ENCODE measurements at places on chromosomes 11 and 22.

GRCh38 chr22:30860176-30861105, 108.1 kb downstream of the MORC2 start:
- no peak for DNase-seq

GRCh38 chr11:88590361-88590760, 252.8 kb upstream of the CTSC start:
- no peak for DNase-seq

DNA sequence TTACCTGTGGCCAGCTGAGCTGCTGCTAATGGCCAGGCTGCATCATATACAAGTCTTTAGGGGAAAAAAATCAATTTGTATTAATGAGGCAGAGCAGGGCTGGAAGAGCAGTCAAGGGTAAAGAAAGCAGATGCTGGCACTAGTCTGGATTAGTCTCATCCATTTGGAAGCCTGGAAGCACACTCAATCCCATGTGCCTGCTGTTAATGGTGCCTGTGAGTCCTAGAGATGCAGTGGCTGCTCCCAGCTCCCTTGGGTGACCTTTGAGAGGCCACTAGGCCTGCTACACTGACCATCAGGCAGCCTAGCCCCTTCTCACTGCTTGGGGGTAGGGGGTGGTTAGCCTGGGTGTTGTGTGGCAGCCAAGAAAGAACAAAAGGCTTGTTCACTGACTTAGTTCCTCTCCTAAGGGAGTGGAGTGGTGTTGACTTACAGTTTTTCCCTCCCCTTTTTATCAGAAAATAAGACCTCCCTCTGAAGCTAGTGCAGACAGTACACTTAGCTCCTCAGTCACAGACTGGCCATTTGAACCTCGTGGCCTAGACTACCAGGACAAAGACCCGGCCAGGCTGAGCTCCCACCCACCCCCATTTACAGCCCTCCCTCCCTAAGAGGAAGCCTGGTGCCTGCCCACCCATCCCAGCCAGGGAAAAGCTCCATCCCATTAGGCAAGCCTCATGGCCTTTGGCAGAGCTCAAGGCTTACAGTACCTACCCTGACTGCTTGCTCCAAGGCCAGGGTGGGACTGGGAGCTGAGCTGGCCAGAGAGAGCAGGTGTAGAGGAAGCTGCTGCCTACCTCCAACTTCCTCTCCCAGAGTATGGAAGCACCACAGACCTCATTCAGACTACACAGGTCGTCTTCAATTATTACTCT, 7.8 kb downstream of the PIK3IP1 start:
- DNase-seq, result no peak

GRCh38 chr11:46278387-46279125, 1.1 kb downstream of the CREB3L1 start:
- no peak for DNase-seq

- no peak for DNase-seq
Measured at GRCh38 chr11:3089236-3090061, 32.2 kb upstream of the CARS1 start.

DNA sequence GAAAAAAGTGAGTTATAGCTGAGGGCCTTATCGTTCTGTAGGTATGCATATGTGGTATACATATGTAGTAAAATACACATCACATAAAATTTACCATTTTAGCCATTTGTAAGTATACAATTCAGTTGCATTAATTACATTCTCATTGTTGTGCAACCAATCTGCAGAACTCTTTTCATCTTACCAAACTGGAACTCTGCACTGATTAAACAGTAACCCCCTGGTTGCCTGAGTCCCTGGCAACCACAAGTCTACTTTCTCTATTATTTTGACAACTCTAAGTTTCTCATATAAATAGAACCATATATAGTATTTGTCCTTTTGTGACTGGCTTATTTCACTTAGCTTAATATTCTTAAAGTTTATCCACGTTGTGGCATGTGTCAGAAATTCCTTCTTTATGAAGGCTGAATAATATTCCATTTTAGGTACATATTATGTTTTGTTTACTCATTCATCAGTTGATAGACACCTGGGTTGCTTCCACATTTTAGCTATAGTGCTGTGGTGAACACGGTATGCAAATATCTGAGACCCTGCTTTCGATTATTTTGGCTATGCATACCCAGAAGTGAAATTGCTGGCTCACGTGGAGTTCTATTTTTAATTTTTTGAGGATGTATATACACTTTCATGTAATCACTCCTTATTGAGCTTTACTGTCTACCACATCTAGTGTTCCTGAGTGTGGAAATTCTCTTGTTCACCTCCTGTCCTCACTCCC, 1.6 kb upstream of the DDX10 start:
- DNase-seq, result no peak

DNA sequence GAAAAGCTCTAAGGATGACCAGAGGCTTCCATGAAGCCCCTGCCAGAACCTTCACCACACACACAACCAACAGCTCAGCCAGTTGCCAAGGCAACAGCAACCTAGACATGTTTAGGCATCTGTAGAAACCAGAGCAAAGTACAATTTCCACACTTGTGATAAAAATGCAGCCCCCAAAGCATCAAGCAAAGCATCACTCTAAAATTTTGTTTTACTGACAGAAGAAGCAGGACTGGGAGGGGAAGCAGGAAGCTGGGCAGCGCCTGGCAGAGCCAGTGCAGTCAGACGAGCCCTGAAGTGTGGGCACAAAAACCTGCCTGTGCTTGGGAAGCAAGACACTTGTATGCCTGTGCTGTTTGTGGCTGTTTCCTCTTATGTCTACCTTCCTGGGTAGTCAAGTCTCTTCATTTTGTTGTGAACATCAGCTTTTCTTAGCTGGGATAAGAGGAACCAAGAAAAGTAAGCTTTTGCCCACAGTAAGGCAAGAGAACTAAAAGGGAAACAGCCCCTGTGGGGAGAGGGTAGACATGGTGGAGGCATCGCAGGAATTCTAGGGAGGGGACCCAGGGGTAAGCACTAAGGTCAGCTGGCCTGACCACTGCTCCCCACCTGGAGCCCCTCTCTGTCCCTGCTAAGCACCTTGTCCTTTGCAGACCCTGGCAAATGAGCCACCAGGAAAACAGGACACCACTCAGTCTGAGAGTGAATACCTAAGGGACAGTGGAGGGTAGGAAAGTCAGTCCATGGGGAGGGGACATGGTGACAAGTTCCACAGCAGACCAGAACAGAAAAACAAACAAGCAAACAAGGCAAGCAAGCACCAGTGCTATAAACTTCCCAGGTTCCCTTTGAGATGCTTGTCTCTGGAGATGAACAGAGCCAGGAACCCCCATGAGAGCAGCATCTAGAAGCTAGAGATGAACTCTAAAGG, 13.4 kb downstream of the PACSIN2 start:
- DNase-seq, result no peak

DNA sequence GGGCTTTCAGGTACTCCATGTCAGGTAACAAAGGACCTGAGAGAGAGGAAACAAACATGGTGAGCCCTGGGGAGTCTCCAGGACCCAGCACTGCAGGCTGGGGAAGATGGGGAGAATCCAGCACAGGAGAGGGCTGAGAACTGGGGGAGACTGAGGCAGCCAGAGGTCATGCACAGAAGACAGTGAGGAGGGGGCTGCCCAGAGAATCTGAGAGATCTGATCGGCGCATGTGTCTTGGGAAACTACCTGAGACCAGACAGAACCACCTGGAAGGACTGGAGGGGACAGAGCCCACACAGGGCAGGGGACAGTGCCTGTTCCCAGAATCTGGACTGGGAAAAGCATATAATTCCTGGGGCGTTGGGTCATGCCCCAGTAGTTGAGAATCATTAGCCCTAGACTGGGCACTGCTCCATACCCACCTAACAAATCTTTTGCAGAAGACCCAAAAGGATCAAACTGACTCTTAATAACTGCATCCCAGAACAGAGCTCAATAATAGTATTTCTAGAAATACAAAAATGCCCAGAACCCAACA, 20.0 kb upstream of the COMT start:
- no peak for DNase-seq

DNA sequence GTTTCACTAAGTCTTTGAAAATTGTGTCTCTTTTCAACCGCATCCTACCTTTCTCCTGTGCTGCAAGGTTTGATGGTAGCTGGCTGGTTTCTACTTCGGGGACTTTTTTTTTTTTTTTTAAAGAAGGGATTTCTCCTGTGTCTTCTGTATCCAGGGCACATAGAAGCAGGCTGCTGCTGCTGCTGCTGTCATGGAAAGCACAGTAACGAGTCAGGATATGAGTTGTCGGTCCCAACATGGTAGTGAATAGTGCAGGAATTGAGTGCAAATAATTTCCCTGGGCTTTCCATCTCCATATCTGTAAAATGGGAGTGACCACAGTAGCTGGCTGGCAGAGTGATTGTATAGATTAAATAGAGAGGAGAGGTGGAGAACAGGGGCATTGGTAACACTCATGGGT, 118.3 kb upstream of the NAV2 start:
- DNase-seq, result no peak

DNA sequence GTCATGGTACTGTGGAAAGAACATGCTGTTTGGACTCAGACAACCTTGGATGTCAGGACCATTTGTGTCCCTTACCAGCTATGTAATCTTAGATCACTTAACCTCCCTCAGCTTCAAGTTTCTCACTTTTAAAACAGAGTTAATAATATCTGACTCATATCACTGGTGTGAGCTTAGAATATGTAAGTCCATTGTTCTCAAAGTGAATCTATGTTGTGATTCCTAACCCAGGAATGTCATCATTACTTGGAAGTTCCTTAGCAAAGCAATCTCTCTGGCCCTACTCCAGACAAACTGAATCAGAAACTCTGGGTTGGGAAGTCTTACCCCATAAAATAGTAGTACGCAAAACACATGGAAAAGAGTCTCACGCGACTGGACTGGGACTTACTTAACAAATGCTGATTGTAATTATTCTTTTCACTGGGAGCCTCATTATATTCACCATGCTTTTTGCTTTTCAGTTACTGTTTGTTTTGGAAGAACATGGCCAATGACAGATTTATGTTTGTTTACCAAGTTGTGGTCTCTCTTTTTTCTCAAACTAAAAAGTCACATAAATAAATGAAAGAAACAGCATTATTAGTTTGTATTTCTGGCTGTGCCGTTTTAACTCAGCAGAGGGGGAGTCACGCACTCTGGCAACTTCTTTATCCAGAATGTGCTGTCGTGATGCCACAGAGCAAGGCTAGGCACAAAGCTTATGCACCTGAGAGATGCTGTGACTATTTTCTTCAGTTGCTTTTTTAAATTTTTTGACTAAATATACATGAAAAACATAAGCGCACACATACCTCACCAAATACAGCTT, 217.7 kb upstream of the CTSC start:
- DNase-seq, result no peak

GRCh38 chr22:28029956-28030355, 110.9 kb upstream of the PITPNB start:
- no peak for DNase-seq

DNA sequence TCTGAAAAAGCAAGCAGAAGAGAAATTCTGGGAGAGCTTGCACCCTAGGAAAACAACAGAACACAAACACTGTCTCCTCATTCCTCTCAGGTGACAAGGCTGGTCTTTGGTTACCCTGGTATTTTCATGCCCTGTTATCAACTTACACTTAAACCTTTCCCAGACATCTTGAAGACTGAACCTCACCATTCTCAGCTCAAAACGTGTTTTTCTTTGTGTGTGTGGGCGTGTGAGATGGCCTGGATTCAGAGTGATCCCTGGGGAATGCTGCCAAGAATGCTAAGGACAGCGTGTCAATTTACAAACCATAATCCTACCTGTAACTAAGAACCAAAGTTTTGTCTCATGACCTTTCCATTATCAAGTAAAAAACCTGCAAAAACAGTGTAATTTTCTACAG, 33.3 kb downstream of the ELF5 start:
- no peak for DNase-seq

DNA sequence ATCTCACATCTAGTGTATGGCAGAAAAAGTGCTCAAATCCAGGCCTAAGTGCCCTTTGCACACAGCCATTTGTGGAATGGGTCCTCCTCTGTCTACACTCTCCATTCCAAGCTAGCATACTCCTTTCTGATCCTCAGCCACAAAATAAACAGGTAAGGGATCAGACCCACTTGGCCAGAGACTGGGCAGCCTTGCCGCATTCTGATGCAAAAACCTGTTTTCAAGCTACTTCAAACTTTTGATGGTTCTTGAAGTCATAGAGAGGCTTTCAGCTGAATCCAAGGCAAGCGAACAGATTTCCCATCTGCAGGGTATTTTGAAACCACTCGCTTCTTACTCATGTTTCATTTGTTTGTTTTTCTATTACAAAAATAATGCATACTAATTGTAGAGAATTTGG, 136.6 kb upstream of the NAV2 start:
- no peak for DNase-seq

DNA sequence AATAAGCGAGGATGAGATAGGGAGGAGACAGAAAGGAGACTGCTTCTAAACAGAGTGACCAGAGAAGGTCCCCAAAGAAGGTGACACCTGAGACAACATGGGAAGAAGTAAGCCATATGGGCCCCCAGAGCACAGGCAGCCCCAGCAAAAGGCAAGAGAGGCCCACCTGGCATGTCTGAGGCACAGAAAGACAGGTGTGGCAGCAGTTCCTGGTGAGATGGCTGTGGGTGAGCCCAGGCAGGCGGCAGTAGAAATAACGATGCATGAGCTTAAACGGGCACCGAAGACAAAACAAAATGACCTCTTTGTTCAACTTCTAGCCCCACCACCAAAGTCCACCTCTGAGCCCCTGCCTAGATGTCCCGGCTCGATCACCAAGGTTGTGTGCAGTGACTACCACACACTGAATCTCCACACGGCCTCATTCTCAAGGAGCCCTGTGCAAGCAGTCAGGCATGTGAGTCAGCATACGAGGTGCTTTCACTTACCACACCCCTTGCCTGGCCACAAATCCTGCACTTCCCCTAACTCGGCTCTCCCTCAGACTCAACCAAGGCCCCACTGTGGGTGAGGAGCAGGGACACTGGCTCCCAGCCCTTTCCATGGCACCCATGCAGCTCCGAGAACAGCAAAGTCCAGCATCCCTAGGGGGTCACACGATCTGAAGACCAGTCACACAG, 77.6 kb downstream of the PACSIN2 start:
- DNase-seq, result no peak

GRCh38 chr11:75040167-75040770, 51.5 kb downstream of the NEU3 start:
- no peak for DNase-seq

- DNase-seq, result no peak
Measured at GRCh38 chr11:115202074-115202473, 302.1 kb downstream of the CADM1 start.
